Forelimb muscle (tissue), 1 donor: ENCODE measurements at places on chromosomes 16 and 17. TPM values are rescaled to one million over a fixed set of nuclear protein-coding genes. Genes with fewer than 3 reads are reported as not detected.

- no peak for DNase-seq
Measured at GRCh38 chr16:2194852-2195321, 1.5 kb downstream of the CASKIN1 start.

DNA sequence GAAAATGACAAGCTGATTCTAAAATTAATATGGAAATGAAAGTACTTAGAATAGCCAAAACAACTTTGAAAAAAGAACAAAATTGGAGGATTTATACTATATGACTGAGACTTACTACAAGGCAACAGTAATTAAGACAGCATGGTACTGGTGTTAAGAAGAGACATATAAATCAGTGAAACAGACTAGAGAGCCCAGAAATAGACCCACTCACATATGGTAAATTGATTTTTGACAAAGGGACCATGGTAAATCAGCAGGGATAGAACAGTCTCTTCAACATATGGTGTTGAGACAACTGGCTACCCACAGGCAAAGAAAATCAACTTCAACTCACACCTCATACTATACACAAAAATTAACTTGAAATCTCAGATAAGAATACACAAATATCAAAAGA is 12.9 kb downstream of the CMC2 start:
- no peak for DNase-seq

DNA sequence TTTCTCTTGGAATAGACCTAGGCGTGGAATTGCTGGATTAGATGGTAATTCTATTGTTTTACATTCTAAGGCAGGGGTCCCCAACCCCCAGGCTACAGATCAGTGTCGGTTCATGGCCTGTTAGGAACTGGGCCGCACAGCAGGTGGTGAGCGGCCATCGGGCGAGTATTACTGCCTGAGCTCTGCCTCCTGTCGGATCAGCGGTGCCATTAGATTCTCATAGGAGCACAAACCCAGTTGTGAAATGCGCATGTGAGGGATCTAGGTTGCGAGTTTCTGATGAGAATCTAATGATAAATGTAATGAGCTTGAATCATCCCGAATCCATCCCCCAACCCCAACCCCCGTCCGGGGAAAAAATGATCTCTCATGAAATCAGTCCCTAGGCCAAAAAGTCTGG is 23.0 kb downstream of the NLRC5 start:
- no peak for DNase-seq

- DNase-seq = no peak
Measured at GRCh38 chr17:16293931-16294330, 59.3 kb downstream of the CENPV start.

GRCh38 chr17:76200354-76200753 is 39.9 kb downstream of the RNF157 start:
- no peak for DNase-seq

GIT1 gene
- polyA plus RNA-seq = 30.3 TPM

- no peak for DNase-seq
Measured at GRCh38 chr16:71514476-71514875, 11.8 kb upstream of the CHST4 start.
